Esophagus squamous epithelium (tissue), 5 donors: ENCODE measurements at places on chromosomes 3 and 15.

- no peak for DNase-seq
Measured at GRCh38 chr15:78213956-78214355, 20.4 kb downstream of the ACSBG1 start.

DNA sequence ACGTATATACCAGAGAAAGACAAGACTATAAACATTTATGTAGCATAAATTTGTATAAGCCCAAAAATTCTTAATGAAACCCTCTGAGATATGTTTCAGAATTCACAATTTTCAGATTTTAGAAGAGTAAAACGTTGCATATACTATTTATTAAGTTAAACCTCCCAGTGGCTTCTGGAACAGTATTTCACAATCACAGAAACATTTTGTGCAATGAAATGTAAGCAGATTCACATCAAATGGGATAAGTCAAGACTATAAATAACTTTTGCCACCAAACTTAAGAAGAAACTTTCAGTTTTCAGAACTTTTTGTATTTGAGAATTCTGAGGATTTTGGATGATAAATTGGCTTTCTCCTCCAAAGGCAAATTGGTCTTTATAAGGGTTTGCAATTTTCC, 9.2 kb downstream of the SLTM start:
- no peak for DNase-seq

DNA sequence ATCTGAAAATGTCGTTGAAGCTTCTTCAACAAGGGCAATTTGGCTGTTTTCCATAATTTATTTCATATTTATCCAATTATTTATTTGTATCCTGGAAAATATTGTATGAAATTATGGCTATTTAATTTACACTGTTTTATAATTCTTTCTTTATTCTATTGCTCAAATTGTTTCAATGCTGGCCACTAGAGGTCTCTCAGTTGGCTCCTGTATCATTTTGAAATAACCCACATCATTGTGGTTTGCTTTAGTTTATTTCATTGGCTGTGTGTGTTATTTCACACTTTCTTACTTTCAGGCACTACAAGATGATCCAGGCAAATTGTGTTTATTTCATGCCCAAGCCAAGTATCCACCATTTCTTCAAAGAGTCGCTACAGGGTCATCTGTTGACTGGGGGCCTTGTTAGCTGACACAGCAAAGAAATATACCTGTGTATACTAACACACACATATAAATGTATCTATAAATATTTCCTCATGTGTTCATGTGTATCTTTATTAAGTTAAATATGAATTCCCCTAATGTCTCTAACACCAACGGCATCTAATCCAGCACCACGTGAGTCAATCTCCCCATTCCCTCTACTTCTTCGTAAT, 86.2 kb downstream of the NPAP1 start:
- DNase-seq: no peak

GRCh38 chr15:65906396-65906795, 37.1 kb downstream of the RAB11A start:
- no peak for DNase-seq

- no peak for DNase-seq
Measured at GRCh38 chr3:71189480-71189879, 394.0 kb downstream of the FOXP1 start.

DNA sequence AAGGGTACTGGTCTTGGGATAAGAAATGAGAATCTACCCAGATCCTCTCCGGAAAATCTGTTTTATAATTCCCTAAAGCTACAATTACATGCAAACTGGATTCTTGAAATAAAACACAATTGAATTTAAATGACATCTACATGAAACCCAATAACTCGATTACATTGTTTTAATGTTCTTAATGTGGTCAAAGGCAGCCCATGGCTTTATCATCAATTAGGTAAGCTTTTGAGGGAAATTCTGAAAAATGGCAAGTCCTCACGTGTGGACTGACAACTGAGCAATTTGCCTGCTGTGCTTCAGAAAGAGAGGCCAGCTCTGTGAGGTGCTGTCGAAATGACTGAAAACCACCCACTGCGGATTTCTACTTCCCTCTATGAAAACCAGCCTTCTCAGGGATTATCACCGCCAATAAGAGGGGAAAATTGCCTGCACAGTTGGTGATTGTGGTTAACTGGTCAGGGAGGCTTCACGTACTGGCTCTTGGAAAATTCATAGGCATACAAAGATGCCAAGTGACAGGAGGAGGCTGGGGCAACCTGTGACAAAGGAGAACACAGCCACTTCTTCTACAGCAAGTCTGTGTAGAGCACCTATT, 200.8 kb upstream of the SLCO3A1 start:
- DNase-seq: no peak
